Ammon's horn (tissue), 1 donor: ENCODE measurements at places on chromosomes 5 and 9.

- DNase-seq = no peak
These were observed 520.0 kb upstream of the CLINT1 start for GRCh38 chr5:158378931-158379330.

- peak; percentile 84 for DNase-seq
These were observed 56.2 kb downstream of the TMOD1 start for GRCh38 chr9:97557606-97558095.

GRCh38 chr5:120152472-120152871 is 311.6 kb upstream of the PRR16 start:
- DNase-seq = no peak

- no peak for DNase-seq
These were observed 4.5 kb downstream of the RPS6 start for GRCh38 chr9:19375538-19375937.

DNA sequence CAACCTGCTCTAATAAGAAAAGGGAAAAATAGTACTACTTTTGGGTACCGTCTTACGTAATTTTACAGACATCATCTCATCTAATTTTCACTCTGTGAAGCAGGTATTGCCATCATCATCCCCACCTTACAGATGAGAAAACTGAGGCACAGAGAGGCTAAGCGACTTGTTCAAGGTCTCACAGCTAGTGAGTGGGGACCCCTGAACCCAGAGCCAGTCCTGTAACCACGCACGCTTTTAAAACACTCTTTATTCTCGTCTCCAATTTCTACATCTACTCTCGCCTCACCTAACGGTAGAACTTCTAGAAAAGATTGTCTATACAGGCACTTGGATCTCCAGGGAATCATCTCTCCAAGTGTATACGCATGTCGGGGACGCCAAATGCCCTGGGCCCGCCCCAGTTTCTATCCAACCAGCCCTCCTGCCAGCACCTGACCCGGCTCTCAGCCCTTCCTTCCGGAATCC is 1.5 kb upstream of the TRAF1 start:
- DNase-seq = no peak

- no peak for DNase-seq
These were observed 481.2 kb downstream of the ACTL7B start for GRCh38 chr9:108374626-108375025.

- no peak for DNase-seq
These were observed 464.5 kb downstream of the ICE1 start for GRCh38 chr5:5886812-5887486.

- peak; percentile 64 for DNase-seq
These were observed 165.7 kb upstream of the IRX1 start for GRCh38 chr5:3429962-3430361.

DNA sequence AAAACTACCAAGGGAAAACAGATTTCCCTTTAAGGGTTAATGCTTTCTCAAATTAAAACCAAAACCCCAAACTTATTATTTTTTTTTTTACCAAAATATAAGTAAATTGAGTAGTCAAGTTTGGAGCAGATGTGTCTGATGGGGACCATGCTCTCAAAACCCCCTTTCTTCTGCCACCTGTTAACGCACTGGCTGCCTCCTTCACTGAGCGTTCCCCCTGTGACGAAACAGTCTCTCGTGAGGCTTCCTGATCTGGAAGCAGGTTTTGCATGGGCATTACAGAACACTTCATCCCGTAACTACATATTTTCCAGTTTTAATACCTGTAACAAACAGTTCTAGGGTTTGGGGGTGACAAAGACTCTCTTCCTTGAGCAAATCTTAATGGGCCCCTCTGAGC is 59.4 kb downstream of the ANKH start:
- no peak for DNase-seq

- no peak for DNase-seq
These were observed 35.2 kb downstream of the SH3PXD2B start for GRCh38 chr5:172418862-172419814.

- no peak for DNase-seq
These were observed 189.3 kb upstream of the TLE4 start for GRCh38 chr9:79382458-79382857.

GRCh38 chr5:32379421-32379820 is 65.1 kb downstream of the ZFR start:
- no peak for DNase-seq

- no peak for DNase-seq
These were observed 153.9 kb downstream of the MARCHF11 start for GRCh38 chr5:16025681-16026080.

DNA sequence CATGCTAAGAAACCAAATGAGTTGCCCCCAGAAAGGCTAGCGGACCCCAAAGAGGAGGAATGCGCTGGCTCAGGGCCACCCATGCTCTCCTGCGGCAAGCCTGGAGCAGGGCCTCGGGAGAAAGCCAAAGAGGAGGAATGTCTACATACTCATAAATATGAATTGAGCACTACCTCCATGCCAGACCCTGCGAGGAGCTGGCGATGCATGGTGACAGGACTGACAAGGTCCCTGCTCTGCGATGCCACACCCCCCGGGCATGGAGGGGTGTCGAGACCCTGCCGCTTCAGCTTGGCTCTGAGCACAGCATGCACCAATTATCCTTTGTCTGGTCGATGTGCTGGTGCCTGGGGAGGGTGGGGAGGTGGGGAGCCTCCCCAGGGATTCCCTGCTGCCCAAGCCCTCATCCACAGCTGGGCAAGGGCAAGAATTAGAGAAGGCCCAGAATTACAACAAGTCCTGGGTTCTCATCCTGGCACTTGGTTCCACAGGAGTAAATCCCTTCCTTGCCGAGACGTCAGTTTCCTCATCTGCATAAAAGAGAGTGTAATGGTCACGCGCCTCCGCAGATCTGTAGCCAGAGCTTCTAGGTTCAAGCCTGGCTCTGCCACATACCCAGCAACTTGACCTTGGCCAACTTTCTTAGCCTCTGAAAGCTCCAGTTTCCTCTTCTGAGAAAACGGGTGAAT is 74.4 kb downstream of the FAM114A2 start:
- no peak for DNase-seq

- DNase-seq = no peak
These were observed 178.5 kb downstream of the GDNF start for GRCh38 chr5:37661227-37661920.

GRCh38 chr9:126752881-126753670 is 51.8 kb upstream of the ZBTB43 start:
- DNase-seq = no peak

DNA sequence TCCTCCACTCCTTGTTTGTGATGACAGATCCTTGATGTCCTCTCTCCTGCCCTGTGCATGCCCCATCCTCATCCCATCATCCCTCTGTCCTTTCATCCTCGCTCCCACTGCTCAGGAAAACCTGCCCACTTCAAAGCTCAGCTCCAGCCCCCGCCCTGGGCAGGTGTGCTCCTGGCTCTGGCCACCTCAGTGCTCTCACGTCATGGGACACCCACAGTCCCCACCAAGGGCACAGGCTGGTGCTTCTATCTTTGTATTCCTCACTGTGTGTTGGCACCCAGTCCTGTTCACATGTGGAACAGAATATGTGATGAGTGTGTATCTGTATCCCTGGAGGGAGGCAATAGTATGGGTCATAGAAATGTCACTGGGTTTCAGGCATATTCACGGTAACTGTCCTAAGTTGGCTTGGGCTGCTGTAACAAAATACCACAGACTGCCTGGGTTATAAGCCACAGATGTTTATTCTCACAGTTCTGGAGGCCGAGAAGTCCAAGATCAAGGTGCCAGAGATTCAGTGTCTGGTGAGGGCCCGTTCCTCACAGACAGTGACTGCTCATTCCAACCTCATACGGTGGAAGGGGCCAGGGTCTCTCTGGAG is 13.5 kb downstream of the GFPT2 start:
- no peak for DNase-seq

DNA sequence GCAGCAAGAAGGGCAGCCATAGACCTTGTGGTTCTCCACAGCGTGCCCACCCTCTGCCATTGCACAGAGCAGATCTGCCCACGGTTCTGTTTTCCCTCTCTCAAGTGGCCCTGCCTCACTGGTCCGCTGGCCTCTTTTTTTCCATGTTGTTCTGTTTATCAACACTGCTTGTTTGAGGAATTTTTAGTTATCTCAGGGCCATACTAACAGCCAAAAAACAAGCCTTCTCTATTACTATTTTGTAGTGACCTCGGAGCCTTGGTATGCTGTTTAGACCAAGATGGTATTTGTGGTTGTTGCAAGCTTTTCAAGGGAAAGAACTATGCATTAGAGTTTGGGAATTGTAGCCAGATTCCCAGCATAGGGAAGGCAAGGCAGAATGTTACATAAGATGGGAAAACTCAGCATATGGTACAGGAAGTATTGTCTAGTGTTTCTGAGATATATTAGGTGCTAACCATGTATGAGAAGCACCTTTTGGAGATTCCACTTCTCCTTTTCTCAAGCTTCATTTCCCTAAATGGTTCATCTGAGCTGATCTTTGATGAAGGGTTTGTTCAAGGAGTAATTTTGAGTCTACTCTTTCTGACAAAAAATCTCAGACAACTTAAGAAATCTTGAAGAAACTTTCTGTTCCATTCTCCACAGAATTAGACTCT is 54.3 kb downstream of the NUP214 start:
- no peak for DNase-seq

- no peak for DNase-seq
These were observed 22.7 kb downstream of the ANXA2R start for GRCh38 chr5:43017428-43017815.

GRCh38 chr5:39816156-39816845 is 391.5 kb upstream of the DAB2 start:
- no peak for DNase-seq

GRCh38 chr5:87015901-87016300 is 251.8 kb upstream of the RASA1 start:
- DNase-seq = no peak

DNA sequence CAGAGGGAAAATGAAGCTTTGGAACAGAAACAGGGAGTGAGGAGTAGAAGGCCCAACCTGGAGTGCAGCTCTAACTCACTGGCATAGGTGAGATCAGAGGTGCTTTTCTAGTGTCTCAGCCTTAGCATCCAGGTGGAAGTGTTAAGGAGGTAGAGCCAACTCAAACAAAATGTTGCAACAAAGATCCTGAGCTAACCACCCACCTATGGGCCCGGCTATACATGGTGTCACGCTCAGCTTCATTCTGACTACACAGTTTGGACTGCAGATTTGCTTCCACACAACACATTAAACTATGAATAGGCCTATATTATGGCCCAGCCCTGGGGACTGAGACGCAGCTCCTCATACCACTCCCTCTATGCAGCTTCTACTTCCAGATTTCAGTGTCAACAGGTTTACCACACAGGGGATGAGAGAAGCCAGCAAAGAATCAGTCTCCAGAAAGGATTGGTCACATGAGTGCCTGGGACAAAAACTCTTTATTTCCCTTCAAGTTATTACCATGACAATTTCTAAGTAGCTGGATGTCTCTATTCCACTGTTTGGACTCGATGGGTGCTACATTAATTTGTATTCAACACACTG is 9.0 kb downstream of the C5orf63 start:
- no peak for DNase-seq

GRCh38 chr9:133684121-133684935 is 48.2 kb downstream of the DBH start:
- peak; percentile 69 for DNase-seq

DNA sequence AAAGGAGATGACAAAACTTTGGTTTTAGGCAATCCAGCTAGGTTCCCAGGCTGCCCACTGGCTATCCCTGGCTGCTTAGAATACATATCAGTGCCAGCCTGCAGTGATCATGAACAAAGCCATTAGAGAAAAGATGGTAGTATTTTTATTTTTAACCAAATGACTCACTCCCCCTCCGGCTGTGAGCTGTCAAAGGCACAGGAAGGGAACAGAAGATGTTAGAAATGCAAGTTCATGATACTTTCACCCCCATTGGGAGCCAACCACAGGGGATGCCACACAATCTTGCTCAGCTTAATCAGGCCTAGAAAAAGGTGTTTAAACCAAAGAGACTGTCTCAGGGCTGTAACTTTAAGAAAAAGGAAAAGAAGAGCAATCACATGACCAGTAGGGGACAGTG is 70.3 kb upstream of the ASTN2 start:
- DNase-seq = no peak

GRCh38 chr5:117461403-117461802 is 886.8 kb upstream of the SEMA6A start:
- no peak for DNase-seq

DNA sequence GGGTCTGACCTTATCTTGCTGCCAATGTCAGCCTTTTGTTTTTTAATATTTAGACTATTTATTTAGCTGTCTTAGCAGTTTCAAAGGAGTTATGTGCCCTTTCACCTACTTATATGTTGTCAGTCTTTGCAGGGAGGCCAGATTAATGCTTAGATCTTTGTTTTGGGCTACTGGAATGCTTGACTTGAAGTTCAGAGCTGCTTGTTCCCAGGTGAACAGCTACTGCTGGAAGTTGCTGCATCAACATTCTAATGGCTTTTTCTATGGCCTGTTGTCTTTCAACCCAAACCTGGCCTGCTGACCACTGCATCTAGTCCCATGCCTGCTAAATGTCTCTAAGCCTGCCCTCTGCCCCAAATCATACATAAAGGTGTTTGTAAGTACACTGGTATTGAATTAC is 3.0 kb downstream of the SLC22A5 start:
- DNase-seq = no peak

DNA sequence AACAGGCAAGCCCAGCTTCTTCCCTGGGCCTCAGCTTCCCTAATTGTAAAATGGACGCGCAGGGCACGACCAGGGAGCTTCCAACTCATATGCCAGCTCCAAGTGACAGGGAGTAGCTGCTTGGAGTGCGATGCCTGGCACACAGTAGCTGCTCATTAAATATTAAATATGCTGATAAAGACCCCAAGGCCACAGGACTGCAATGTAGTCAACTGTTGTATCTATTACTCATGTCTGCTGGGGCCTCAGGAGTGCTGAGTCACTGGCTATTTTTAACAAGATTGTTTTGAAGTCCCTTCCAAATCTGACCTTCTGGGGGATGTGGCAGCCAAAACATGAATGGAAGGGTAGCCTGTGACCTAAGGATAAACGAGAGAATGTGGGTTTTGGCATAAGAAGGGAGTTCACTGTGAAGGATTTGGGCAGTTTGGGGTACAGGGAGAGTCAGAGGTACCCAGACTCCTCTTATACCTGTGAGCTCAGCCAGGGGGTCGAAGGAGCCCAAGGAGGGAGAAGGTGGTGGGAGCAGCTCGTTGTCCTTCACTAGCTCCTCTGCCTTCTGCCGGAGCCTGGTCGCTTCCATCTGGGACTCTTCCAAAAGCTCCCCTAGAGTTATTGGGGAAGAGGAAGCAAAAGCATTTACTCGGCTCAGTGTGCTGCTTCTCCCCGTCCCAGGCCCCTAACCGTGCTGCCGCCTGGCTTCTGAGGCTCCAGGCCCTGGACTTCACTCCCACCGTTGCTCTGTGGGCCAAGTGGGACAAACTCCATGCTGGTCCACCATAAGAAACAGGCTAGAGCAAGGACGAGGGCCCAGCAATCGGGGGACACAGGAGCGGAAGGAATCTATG is 17.5 kb downstream of the TNIP1 start:
- no peak for DNase-seq

GRCh38 chr9:132498531-132499210 is 83.7 kb upstream of the BARHL1 start:
- no peak for DNase-seq

- DNase-seq = no peak
These were observed 2104.1 kb upstream of the ACO1 start for GRCh38 chr9:30280229-30280900.

- peak; percentile 20 for DNase-seq
These were observed 367 bp upstream of the SHC3 start for GRCh38 chr9:89178830-89179539.
